ENCODE measurements at places on chromosomes 7 and 10. TPM values are rescaled to one million over a fixed set of nuclear protein-coding genes. Genes with fewer than 3 reads are reported as not detected.

The ZNF365 gene
- total RNA-seq: not detected

The DUSP5 gene
- 3.5 TPM for total RNA-seq

The SUN3 gene
- not detected for total RNA-seq

The SFRP5 gene
- 0.40 TPM for total RNA-seq

The AFAP1L2 gene
- total RNA-seq: 0.07 TPM

The HOXA2 gene
- not detected for total RNA-seq

The VAX1 gene
- total RNA-seq: not detected

The FKBP6 gene
- total RNA-seq: not detected

The VGF gene
- total RNA-seq: 5.7 TPM

The SLC16A12 gene
- 0.04 TPM for total RNA-seq

The SPDYE6 gene
- total RNA-seq: not detected

The FOXP2 gene
- not detected for total RNA-seq

The CDH23 gene
- 0.53 TPM for total RNA-seq
